Activated CD4-positive, alpha-beta T cell treated with anti-CD3 and anti-CD28 coated beads, Interleukin-2, amount 50 U/mL, for 4 hours (primary cell): ENCODE measurements at places on chromosomes 1 and 21.

- DNase-seq = no peak
Measured at GRCh38 chr1:61623852-61624251, 101.1 kb downstream of the TM2D1 start.

DNA sequence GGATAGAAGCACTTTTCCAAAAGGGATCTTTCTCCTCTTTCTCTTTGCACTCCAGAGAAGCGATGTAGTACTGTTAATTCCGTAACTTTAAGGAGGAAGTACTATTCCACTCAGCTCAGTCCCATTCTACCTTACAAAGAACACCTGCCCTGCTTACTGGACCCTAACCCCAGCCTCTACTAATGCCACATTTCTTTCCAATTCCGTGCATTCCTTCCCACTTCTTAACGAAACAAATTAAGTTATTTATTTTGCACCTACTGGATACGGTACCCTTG lies 511 bp downstream of the NDC1 start:
- no peak for DNase-seq

GRCh38 chr1:184212649-184213314 lies 161.3 kb downstream of the TSEN15 start:
- no peak for DNase-seq

DNA sequence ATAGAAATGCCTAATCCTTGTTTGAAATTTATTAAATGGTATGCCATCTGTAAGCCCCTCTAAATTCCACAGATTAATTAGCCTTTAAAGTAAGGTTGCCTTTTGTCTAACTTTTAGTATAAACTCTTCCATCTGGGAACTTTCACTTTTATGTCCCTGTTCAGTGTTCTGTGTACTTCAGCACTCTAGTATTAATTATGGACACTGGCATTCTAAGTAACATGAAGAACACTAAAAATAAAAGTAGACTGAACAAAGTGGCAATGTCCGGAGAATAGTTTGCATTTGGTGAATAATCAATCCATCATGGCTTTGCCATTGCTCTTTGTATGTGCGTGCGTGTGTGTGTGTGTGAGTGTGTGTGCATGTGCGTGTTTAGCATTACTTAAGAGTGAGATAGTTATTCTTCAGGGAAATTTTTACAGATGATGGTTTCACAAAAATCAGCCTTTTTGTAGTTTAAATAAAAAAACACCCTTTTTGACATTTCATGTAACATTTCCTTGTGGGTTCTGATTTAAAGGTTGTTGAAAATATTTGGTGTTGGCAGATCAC lies 51.1 kb downstream of the ATF6 start:
- no peak for DNase-seq
